ENCODE measurements at places on chromosomes 11 and 22.

- DNase-seq: no peak
Observed at GRCh38 chr11:70597751-70598625, 199.7 kb downstream of the CTTN start.

DNA sequence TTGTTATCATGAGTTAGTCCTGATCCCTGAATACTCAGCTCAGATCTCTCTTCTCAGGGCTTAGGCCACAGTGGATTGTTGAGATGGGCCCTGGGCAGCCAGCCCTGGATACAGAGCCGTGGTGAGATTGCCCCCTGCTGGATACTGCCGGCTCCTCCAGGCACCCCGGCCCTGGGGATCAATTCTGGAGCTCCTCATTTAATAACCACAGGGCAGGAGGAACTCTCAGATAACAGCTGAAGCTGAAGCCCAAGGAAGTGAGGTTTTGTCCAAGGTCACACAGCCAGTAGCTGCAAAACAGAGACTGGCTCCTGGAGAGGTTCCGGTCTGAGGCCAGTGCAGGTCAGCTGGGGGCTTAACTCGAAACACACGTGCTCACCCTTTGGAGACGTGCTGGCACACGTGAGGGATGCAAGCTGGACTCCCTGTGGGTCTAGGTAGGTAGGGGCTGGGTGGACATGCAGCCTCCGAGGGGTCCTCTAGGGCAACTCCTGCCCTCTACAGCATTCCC, 16.0 kb downstream of the USH1C start:
- peak; percentile 15 for DNase-seq

GRCh38 chr22:47329727-47330650, 567.5 kb downstream of the TBC1D22A start:
- no peak for DNase-seq

- no peak for DNase-seq
Observed at GRCh38 chr22:28025333-28025732, 106.3 kb upstream of the PITPNB start.

- DNase-seq: no peak
Observed at GRCh38 chr11:75591966-75592365, 29.9 kb downstream of the SERPINH1 start.

GRCh38 chr11:1231396-1232020, 8.6 kb downstream of the MUC5B start:
- no peak for DNase-seq

- no peak for DNase-seq
Observed at GRCh38 chr11:72553706-72554105, 119.4 kb upstream of the CLPB start.

GRCh38 chr11:13009921-13010748, 1.0 kb downstream of the RASSF10 start:
- no peak for DNase-seq

DNA sequence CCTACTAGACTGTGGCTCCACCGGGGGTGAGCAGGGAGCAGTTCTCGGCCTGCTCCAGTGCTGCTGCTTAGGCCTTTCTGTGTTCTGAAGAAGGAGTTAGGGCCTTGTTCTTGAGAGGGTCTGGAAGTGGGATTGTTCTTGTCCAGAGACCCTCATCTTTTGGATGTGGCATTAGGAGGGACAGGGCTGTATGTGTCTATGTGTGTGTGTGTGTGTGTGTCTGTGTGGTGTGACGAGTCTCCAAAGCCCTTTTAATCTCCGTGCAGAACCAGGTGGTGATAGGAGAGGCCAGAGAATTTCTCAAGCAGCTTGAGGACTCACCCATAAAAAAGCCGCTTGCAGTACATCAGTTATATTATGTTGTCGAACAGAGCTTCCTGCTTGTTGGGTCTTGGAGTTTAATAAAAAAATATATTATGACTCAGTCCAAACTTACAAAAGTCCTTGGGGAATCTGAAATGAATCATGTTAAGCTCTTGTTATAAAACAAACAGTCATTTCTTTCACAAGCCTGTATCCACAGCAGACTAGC, 196.5 kb downstream of the TENM4 start:
- no peak for DNase-seq

DNA sequence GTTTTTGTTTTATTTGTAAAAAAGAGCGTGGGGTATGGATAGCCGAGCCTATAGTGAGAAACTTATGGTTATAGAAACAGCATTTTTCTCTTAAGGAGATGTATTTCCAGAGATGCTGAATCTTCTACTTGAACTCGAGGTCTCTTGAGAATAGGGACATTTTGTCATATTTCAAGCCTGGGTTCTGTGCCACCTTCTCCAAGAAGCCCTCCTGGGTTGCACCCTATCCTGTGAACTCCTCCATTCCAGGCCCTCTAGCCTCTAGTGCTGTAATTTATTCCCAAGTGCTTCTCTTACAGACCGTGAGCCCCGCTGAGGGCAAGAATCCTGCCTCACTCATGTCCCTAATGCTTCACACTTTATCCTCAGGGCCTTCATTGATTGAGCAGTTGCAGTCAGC, 108.6 kb downstream of the KIAA1671 start:
- DNase-seq: no peak

DNA sequence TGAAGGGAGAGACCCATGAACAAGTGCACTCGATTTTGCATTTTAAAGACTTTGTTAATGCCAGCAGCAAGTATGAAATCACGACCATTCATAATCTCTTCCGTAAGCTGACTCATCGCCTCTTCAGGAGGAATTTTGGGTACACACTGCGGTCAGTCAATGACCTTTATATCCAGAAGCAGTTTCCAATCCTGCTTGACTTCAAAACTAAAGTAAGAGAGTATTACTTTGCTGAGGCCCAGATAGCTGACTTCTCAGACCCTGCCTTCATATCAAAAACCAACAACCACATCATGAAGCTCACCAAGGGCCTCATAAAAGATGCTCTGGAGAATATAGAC, 5.9 kb downstream of the SERPIND1 start:
- DNase-seq: no peak

DNA sequence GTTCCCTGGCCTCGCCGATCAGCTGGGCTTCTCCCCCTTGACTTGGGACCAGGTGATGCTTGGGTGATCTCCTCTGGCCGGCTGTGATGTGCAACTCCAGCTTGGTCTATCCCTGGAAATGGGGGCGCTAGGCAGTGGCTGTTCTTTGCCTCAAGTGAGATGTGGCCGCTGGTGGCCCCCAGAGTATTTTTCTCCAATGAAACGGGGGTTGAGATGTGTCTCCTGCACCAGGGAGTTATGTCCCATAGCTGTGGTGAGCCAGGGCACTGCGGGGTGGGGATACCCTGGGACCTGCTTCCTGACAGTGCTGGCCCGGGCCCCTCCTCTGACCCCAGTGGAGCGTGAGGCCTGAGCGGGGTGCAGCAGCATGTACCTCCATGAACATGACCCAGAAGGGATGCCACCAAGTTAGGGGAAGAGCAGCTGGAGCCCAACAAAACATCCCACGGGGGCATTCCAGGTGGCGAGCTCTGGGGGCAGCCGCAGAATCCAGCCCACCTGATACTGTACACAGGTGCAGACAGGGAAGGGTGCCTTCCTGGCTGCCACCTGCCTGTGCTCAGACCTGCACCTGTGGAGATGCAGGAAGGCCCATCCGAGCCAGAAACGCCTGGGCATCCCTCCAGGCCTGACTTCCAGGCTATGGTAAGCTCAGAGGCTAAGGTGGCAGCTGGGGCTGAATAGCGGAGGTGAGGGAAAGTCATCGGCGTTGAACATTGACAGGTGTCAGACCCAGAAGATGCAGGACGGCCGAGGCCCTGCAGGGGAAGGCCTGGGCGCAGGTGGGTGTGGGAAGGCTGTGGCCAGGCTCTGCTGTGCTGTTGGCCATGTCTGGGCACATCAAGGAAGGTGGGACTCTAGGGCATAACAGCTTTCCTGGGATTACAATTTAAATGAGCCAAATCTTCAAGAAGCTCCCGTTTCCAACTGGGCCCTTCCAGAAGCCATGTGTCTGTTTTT, 97.3 kb downstream of the CTTN start:
- no peak for DNase-seq

GRCh38 chr11:75476739-75477613, 44.0 kb upstream of the KLHL35 start:
- DNase-seq: no peak

DNA sequence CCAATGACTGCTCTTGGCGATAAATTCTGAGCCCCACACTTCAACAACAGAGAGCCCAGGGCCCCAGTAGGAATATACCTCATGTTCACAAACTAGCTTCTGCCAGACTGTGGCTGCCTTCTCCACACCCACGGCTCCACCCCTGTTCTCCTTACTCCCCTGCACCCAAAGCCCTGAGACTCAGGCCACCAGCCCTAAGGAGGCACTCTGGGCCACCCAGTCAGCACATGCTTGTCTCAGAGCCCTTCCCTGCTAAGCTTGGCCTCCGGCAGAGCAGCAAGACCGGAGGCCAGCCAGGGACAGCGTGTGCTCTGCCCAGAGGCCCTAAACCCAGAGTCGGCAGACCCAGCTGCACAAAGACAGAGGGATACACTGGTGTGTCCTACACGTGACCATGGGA, 27.9 kb downstream of the SPATA19 start:
- no peak for DNase-seq

- DNase-seq: no peak
Observed at GRCh38 chr11:110447343-110447742, 17.6 kb downstream of the FDX1 start.

DNA sequence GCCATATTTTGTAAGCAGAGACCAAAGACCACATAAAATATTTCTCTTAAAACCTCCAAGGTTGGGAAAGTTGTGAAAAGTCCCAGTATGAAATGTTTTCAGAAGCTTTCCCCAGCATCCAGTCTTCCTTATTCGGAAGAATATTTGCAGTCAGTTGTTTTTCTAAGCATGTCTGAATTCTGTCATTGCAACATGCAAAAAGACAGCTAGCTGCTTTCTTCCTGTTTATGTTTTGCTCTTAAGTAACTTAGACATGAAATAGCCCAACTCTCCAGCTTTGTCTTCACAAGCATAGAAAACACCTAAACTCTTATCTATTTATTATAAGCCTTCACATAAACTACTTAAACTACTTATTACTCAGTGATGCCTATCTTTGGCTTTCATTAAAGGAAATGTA, 57.9 kb upstream of the MMP13 start:
- no peak for DNase-seq

DNA sequence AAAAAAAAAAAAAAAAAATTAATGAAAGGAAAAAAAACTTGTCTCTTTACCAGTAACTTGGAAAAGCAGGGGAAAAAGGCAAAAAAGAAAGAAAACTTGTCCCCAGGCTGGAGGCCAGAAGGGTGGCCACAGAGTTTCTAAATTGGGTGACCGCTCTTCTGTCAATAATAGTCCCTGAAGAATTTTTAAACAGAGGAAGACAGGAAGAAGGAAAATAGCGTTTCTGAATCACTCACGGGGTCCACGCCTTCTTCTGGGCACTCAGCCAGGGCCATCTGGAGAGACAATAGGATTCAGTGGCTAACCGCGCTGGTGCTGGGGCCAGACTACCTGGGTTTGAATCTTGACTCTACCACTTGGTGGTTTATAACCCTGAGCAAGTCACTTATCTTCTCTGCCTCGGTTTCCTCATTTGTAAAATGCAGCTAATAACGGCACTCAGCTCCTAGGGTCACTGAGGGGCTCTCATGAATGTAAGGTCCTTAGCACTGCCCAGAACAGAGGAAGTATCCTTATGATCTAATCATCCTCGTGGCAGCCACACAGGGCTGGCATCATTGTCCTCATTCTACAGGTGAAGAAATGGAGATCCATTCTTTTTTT, 7.0 kb downstream of the C11orf86 start:
- DNase-seq: no peak

GRCh38 chr22:38753948-38754750, 1.6 kb downstream of the SUN2 start:
- DNase-seq: no peak

- no peak for DNase-seq
Observed at GRCh38 chr11:128055576-128056217, 531.7 kb downstream of the ETS1 start.

GRCh38 chr22:17842386-17842785, 68.1 kb upstream of the BID start:
- no peak for DNase-seq

DNA sequence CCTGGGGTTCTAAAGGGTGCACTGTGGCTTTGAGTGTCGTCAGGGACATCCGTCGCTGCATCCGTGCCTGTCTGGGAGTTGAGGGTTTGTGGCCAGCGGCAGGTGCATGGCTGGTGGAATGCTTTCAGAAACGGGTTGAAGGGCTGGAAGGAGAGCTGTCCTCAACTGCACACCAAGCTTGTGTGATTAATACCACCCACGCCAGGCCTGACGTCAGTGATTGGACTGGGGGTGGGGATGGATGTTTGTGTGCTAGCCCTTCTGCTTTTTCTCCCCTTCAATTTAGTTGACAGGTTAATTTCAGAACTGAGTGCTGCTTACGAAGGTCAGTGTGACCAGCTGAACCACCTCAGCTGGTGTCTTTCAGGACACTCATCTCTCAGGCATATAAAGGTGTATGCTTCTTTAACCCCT, 3.2 kb upstream of the GAB2 start:
- no peak for DNase-seq

- no peak for DNase-seq
Observed at GRCh38 chr11:28697920-28698827, 590.0 kb downstream of the METTL15 start.

GRCh38 chr11:98180921-98181320, 839.8 kb upstream of the CNTN5 start:
- no peak for DNase-seq

GRCh38 chr22:30016596-30016995, 63.7 kb upstream of the HORMAD2 start:
- DNase-seq: no peak

DNA sequence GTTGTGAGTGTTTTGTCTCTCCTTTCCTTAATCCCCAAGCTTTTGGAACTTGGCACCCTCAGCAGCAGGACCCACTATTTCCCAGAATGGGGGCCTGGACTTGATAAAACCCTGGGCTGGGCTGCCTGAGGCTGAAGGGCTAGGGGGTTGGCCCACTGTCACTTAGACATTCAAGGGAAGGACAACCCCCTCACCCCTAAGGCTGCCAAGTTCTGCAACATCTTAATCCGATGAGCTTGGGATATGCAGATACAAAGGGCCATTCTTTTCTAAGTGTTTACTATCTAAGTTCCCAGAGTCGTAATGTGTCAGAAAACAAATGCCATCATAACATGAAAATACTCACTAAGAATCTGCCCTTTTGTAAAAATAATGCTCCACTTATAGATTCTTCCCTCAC, 42.9 kb downstream of the IRAG1 start:
- no peak for DNase-seq

GRCh38 chr11:101718402-101718801, 134.6 kb upstream of the TRPC6 start:
- no peak for DNase-seq

DNA sequence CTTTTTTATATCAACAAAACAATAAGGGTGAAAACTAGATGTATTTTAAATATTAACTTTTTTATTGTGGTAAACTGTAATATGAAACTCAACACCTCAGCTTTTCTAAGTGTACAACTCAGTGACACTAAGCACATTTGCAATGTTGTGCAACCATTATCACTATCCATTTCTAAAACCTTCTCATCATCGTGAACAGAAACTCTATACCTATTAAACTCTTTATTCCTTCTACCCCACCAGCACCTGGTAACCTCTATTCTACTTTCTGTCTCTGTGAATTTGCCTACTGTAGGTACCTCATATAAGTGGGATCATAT, 9.4 kb downstream of the HORMAD2 start:
- no peak for DNase-seq
